ENCODE measurements at places on chromosomes 7 and 10. TPM values are rescaled to one million over a fixed set of nuclear protein-coding genes. Genes with fewer than 3 reads are reported as not detected.

GRCh38 chr7:33276729-33277128, 147.4 kb downstream of the BBS9 start:
- no peak for DNase-seq

DNA sequence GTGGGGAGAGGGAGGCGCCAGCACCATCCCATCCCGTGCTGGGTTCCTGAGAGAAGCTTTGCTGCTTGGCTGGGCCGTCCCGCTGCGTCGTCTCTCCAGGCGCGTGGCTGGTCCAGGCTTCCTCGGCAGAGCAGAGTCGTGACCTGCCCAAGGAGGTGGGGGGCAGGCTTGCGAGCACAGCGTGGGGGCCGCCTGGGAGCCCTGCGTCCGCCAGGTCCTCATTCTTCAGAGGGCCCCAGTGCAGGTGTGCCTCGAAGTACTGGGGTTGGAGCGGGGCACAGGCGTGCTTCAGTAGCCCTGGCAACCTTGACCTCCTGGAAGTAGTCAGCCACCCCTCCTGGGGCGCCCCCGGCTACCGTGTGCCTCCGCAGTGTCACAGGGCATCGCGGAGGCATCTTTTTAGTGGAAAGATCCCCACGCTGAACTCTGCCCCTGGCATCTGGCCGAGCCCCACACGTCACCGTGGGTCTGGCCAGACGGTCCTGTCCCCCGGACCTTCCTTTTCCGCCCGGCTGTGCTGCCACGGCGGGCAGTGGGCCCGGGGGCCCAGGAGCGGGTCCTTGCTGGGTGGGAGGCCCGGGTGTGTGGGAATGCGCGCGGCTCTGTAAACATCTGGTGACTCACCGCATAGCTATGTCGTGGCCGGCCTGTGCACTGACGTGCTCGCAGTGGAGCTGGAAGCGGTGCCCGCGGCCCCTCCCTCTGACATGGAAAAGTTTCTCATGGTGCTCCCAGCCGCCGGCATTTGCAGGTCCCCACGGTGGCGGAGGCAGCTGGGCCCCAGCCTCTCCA, 6.4 kb downstream of the MAFK start:
- peak; percentile 79 for DNase-seq

DNA sequence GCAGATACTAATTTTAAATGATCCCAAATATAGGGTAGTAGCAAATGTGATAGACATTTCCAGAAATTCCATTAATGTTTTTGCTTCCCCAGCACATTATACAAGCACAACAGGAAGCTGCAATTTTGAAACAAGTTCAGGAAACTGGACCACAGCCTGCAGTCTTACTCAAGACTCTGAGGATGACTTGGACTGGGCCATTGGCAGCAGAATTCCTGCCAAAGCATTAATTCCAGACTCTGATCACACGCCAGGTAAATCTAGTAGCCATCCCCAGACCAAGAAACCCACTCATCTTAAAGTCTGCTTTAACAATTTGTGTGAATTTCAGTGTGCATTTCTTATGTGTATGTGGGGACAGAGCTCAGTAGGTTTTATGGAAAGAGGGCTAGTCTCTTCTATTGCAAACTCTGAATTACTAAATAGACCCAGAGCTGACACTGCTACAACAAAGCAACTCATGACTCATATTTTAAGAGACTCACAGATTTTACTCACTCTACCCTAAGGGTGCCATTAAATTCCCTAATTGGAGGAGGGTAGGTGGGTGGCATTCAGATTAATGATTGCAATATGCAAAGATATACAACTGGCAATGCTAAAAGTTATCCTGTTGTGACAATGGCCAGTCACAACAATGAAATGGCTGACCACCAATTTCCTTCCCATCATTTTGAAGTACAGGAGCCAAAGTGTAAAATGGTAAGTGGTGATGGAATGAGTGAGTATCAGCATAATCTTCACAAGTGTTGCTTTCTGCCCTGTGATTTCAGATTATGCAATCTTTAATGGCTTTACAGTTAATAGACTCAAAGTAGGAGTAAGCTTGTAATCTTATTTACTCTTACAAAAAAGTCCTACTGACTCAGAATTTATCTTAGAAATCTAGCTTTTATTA, 317.6 kb upstream of the PLXDC2 start:
- peak; percentile 36 for DNase-seq

GRCh38 chr7:139722604-139723003, 55.2 kb downstream of the HIPK2 start:
- DNase-seq: no peak

GRCh38 chr7:47231032-47231431, 350.9 kb downstream of the TNS3 start:
- no peak for DNase-seq

GRCh38 chr7:22827563-22827962, 4.9 kb upstream of the TOMM7 start:
- DNase-seq: no peak

GRCh38 chr10:113292086-113292485, 260.8 kb upstream of the HABP2 start:
- DNase-seq: no peak

DNA sequence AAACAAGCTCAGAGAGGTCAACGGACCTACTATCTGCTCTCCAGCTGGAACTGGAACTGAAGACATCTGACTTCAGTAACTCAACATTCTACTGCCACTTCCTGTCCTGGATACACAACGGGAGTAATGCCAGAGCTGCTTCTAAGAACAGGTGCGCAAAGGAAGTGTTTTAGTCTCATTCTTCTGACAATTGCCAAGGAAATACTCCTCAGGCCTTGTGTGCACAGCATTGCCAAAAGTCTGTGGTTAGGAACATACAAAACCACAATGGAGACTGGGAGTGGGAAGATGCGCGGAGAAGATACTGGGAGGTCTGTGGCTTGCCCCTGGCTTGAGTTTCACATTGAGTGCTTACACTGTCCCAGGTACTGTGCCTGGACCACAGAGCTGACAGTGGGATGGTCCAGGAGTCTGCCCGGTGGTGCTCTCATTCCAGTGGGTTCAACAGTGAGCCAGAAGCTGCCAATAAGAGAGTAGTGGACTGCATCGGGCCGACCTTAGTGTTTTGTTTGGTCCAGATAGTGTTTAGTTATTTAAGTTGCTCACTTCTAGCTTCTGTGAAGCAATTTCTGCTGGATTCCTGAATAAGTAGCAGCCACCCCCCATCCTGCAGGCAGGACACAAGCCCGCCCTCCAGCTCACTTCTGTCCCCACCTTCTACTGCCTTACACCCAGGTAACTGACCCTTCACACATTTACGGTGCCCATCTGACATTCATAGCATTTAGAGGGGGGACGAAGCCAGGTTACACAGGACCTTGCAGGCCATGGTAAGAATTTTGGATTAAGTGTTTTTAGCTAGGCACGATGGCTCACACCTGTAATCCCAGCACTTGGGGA, 10.3 kb downstream of the TBL2 start:
- no peak for DNase-seq

DNA sequence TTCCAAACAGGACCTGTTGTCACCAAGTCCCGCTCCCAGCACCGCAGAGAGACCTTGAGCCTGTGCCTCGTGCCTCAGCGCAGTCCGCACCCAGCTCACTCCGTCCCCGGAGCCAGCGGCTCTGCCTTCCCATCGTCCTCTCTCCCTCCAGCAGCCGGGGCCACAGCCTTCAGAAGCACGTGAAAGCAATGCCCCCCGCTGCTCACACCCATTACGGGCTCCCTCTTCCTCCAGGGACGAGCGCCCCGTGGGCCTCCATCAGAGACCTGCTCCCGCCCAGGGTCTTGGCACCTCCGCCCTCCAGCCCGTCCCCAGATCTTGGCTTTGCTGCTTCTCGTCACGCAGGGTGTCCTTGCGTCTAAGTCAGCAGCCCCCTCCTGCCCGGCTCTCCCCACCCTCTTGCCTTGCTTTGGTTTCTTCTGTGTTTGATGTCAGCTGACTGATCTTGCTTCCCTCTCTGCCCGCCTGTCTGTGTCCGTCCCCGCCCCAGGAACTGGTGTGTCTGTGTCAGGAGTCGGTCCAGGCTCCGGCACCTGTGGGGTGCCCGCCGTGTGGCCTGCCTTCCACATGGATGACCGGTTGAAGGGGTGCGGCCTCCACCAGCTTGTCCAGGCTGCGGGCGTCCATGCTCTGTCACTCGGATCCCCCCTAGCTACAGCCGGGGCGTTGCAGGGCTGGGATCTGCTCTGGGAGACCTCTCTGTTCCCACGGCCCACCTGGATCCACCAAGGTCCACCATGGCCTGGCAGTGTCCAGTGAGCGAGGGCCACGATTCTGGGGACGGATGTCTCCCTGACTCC, 61.9 kb downstream of the FOXL3 start:
- DNase-seq: no peak

DNA sequence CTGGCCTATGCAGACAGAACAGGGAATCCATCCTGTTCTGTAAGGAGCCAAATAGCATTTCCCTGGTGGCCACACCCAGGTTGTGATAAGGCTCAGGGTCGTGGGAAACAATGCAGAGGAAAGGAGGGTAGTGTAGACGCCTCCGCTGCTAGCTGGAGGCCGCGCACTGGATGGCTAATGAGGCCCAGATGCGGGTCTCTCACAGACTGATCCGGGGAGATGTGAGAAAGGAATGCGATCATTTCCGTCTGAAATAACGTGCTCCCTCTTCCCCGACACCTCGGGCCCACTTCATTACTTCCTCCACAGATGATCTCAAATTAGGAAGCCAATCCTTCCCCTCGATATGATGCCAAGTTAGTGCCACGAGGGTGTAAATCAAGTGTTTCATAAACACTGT, 203.3 kb downstream of the TAX1BP1 start:
- DNase-seq: no peak

GRCh38 chr10:61248013-61248412, 205.2 kb downstream of the TMEM26 start:
- DNase-seq: no peak

DNA sequence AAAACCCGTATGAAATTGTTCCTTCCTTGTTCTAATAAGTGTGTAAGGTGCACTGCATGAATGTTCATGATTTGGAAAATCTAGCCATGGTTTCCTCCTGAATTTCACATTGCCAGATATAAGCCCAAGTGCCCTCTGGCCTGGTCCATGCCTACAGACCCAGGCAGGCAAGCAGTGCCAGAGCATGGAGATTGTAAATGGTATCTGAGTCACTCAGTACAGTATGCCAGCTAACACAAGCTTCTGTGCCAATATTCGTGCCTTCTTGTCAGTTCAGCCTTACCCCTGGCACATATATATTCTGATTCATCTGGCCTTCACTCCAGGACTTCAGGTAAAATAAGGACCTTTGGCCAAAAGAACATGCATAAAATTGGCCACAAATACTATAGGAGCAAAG, 38.4 kb upstream of the PDE1C start:
- peak; percentile 37 for DNase-seq

GRCh38 chr7:139752604-139753003, 25.2 kb downstream of the HIPK2 start:
- no peak for DNase-seq

DNA sequence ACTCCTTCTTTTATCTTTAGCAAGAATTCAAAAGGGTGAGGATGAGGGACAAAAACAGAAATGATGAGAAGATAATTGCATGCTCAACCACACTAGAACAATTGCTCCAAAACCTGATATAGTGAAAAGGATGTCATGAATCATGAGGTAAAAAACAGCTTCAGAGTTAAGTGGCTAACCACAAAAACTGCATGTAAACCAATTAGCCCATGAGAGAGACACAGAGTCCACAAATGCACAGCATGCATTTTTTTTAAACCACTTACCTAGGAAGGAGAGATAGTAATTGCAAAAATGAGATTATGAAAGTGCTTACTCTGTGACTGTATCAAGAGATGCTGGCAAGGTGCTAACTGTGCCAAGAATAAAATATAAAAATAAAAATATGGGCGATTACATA, 132.9 kb downstream of the MBL2 start:
- DNase-seq: peak; percentile 19

MDFIC gene
- 15.1 TPM for total RNA-seq

CFAP58 gene
- 0.17 TPM for total RNA-seq

C10orf143 gene
- total RNA-seq: 1.1 TPM

LIPK gene
- not detected for total RNA-seq

ANKRD22 gene
- 0.35 TPM for total RNA-seq
